ENCODE measurements at places on chromosomes 5 and 9.
A peak's percentile ranks its signal among the peaks of the same experiment; 100 is the strongest.

DNA sequence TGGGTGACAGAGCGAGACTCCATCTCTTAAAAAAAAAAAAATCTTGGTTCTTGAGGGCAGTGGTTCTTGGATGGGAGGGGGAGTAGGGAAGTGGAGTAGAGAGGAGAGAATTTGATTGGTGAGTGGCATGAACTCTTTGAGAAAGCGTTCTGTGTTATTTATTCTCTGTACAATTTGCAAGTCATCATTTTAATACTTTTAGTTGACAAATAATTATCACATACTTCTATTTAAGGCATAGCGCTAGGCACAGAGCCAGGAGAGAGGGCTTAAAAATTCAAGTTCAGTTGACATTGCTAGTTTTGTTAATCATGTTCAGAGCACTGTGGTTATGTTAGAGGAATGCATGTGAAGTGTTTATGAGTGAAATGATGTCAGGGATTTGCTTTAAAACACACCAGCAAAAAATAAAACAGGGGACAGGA lies 24.6 kb downstream of the HSDL2 start:
- no peak for DNase-seq

DNA sequence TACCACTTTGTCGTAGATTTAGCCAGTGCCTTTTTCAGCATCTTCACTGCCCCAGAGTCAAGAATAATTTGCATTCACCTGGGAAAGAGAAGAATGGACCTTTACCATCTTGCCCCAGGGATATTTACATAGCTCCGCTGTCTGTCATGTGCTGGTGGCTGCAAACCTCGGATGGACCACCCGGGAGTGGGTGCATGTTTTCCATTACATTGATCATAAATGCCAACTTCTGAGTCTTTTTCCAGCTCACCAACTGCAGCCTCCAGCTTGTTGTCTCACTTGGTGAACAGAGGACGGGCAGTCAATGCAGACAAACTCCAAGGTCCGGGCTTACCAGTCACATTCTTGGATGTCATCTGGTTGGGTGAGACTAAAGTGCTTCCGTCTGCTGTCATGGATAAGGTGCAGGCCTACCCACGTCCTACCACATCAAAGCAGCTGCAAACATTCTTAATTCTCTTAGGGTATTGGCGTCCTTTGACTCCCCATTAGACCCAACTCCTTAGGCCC lies 155.8 kb upstream of the APC start:
- no peak for DNase-seq

DNA sequence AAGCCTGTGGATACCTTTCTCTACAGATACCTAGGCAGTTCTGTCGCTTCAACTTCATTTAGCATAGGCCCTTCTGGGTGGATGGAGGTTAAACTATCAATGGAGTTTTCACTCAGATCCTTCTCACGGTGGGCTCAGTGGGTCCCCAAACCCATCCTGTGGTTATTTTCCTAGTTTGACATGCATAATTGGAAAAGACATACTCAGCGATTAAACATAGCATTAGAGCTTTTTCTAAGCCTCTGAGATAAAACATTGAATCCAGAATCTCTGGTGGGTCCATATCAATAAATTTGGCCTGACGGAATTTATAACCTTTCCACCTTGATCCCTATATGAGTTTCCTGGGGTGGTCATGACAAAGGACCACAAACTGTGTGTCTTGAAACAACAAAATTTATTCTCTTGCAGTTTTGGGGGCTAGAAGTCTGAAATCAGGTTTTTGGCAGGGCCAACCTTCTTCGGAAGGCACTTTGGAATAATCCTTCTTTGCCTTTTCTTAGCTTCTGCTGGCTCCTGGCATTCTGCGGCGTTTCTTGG lies 1.7 kb upstream of the OTULIN start:
- no peak for DNase-seq

GRCh38 chr5:71475788-71476384 lies 20.4 kb downstream of the BDP1 start:
- no peak for DNase-seq

DNA sequence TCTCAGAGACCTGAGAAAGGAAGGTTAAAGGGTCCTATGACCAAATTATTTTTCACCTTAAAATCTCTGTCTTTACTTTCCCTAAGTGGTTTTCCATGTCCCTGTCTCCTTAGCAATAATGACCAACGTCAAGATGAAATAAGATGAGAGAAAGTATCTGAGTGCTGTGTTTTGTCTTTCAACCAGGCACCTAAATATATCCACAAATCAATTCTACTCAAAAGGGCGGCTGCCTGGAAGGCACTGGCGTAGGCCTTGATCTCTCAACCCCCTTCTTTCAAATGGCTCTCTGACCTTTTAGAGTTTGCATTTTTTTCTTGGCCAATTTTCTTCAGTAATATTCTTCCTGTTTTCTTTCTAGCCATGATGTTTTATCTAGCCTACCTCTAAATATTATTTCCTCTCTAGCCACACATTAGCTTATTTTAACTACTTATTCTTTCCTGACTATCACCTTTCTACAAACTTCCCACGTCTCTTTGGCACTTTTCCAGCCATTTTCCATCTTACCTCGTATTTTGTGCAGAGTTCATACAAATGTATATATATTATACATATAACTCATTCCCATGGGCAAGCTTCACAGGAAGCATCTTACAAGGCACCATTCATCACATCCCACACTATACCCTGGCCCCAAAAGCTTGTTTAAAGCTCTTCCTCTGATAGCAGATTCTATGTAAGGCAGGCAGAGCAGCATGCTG lies 204.5 kb downstream of the SNX18 start:
- DNase-seq = no peak

DNA sequence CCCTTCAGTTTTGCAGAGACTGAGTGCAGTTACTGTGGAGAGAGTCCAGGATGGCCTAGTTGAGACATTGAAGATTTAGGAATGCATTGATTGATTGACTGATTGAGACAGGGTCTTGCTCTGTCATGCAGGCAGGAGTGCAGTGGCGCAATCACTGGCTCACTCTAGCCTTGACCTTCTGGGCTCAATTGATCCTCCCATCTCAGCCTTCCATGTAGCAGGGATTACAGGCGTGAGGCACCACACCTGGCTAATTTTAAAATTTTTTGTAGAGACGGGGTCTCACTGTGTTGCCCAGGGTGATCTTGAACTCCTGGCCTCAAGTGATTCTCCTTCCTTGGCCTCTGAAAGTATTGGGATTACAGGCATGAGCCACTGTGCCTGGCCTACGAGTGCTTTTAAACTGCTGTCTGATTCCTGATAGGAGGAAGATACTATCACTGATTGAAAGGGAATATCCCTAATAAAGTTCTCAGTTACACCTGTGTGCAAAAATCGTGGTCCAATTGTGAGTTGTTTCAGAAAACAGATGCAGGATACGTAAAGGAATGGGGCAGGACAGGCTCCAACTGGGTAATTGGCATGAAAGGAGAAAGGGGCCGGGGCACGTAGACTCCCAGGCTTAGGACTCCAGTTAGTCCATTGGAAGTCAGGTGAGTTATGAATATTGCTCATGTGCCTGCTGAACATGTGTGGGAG lies 87.5 kb downstream of the KDM4C start:
- DNase-seq = no peak

DNA sequence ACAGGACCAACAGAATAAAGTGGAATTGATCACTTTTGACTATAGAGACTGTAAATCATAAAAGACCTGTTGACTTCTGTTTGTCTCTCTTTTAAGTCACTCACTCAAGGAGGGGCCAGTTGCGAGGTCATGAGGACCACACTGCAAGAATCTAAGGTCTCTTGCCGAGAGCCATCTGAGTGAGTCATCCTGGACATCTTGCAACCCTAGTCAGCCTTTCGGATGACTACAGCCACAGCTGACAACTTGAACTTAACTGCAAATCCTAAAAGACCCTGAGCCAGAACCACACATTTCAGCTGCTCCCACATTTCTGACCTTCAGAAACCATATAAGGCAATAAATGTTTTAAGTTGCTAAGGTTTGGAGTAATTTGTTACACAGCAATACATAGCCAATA lies 129.7 kb upstream of the RAD23B start:
- no peak for DNase-seq

DNA sequence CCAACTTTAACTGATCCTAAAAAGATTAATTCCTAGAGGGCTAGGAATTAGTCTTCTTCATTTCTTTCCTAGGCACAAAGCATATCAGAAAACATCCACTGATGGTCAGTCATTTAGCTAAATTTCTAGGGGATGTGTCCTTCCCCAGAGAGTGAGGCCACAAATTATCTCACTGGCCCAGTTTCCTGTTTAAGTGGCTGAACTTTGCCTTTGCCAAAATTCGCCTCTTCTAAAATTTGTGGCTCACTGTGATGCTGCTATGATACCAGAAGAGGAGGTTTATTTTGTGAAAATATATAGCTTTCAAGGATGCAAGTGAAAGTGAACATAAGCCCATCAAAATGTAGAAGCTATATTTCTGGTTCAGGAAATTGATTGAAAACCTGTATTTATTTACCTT lies 98.1 kb upstream of the FER start:
- DNase-seq = no peak

DNA sequence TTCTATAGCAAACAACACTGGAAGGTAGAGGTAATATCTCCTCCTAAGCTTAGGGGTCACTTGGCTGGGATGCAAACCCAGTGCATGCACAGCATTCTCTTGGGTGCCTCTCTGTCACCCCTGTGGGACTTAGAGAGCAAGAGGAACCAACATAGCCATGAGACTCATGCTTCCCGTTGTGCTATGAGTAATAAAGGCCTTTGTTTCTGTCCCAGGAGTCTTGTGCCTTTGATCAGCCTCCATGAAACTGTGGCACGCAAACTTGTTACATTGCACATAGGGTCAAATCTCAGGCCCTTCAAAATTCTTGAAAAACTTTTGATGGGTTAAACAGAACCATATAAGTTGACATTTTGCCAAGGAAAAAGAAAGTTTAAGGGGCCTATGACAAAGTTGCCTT lies 272.8 kb downstream of the TAF11L14 start:
- DNase-seq = no peak

GRCh38 chr5:37717613-37718431 lies 122.0 kb downstream of the GDNF start:
- DNase-seq = no peak

- no peak for DNase-seq
These were observed 137.9 kb downstream of the SEC61B start for GRCh38 chr9:99360026-99360425.

DNA sequence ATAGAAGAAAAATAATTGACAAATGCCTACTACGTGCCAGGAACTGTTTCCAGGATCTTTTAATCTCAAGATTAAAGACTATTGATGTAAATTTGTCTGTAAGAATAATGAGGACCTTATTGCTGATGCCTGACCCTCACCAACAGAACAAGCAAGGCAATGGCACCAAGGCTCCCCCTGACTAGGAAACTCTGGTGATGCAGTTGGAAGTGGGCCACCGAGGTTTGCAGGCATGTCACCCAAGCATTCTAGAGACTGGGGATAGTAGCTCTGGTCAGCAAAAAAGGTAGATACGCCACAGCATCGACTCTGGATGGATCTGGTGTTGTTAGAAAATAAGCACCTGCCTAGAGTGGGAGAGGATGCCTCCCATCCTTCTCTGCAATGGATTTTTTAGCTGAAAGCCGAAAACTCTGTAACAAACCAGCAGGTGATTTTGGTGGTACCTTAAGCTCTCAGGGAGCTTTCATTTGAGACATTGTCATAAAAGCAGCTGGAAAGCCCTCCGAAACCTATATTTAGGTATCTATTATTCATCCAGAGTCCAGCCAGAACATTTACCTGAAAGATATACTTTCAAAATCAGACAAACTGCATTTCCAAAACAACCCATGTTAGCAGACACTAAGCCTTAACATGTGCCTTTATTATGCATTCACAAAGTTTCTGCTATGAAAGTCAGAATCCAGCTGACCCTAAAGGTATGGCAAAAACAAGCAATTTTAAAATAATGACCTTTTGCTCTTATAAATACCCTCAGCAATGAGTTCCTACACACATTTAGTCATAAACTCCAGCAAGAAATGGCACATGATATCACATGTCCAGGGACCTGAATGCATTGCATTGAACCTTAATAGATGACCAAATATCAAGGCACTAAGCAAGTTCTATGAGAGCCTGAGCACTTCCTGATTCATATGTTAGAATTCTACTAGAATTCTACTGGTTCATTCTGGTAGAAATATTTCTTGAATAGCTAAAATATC lies 308.4 kb downstream of the PDE4D start:
- no peak for DNase-seq

DNA sequence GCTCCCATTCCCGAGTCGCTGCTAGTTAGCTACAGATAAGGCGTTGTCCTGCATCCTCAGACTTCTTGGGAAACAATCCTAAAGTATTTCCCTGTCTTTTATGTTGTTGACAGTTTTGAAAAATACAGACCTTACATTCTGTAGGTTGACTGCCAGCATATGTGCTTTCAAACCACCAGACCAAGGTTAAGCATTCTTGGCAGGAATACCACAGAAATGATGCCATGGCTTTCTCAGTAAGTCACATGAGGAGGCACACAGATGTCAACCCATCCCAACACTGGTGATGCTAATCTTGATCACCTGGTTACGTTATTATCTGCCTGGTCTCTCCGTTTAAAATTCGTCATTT lies 871 bp downstream of the GLE1 start:
- DNase-seq = peak; percentile 3

DNA sequence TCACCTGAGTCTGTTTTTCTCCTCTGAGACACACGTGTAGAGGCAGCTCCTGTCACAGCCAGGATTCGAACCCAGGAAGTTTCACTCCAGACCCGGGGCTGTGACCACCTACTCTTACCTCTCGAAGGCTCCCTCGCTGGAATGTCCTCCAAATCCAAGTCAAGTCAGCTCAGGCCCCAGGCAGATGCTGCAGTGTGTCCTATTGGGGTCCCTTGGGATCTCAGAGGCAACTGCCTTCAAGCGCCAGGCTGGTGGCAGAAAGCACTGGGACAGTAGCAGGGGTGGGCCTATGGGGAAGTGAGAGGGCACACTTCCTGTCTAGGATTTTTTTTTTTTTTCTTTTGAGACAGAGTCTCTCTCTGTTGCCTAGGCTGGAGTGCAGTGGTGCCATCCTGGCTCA lies 762 bp upstream of the ST6GALNAC4 start:
- DNase-seq = no peak

- no peak for DNase-seq
These were observed 16.5 kb upstream of the AHRR start for GRCh38 chr5:305050-305449.

GRCh38 chr9:15401266-15401665 lies 21.4 kb upstream of the SNAPC3 start:
- peak; percentile 71 for DNase-seq

- DNase-seq = no peak
These were observed 915 bp downstream of the HSDL2 start for GRCh38 chr9:112380825-112381221.

GRCh38 chr9:110143950-110144545 lies 63.9 kb downstream of the C9orf152 start:
- no peak for DNase-seq

Data from tibial artery (tissue), 4 donors.